ENCODE measurements at places on chromosomes 3 and 15.

- DNase-seq: no peak
Observed at GRCh38 chr15:24766511-24767133, 91.0 kb downstream of the NPAP1 start.

- no peak for DNase-seq
Observed at GRCh38 chr3:121483290-121483689, 62.5 kb downstream of the POLQ start.

- DNase-seq: no peak
Observed at GRCh38 chr3:57179580-57180410, 14.6 kb upstream of the IL17RD start.

- DNase-seq: no peak
Observed at GRCh38 chr15:79410237-79410636, 21.9 kb upstream of the MINAR1 start.

GRCh38 chr15:72193836-72194396, 3.7 kb downstream of the GRAMD2A start:
- no peak for DNase-seq

DNA sequence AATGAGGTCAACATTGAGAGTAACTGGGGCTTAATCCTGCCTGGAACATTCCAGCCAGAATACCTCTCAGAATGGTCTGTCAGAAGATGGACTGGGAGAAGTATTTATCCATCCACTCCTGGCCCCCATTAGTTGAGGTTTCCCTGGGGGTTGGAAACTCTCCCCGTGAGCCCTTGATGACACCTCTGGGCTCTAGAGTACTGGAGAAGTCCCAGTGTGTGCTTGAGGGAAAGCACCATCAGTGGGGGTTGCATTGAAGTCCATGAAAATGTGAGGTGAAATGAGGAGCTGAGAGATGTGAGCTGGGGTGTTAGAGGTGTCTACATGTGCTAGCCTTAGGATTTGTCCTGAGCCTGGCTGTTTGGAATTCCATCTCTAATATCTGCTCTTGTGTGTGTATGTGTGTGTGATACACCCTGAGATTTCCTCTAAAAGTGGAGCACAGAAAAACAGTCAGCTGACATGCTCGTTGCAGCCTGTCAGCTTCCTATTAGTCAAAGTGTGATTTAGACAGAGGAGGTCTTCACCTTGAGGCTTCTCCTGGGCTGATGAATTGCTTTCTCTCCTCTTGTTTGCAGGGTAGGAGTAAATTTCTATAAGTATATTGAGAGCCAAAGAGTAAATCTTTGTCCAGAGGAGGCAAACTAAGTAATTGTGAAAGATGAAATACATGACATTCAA, 67.6 kb downstream of the NR1D2 start:
- no peak for DNase-seq

GRCh38 chr15:81098861-81099651, 35.0 kb upstream of the CFAP161 start:
- no peak for DNase-seq

DNA sequence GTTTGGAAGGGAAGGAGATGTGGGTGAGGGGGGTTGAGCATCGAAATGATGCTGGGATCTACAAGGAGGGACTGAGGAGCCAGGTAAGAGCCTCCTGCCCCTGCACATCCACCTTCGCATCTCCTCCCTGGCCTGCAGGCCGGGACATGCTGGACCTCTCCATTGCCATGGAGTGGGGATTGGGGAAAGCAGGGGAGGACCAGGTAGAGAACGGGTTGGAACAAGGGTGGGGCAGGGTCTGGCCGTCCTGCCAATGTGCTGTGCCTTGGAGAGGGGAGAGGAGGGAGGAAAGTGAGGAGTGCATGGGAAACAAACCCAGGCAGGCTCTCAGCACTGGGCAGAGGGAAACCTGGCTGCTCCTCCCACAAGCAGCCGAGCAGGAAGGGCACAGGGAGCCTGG, 10.6 kb downstream of the PLA2G4B start:
- DNase-seq: no peak

GRCh38 chr15:43958861-43959330, 132.1 kb downstream of the WDR76 start:
- no peak for DNase-seq

- DNase-seq: no peak
Observed at GRCh38 chr15:45117308-45118130, 3.4 kb downstream of the DUOXA2 start.

GRCh38 chr3:160129459-160130061, 95.7 kb upstream of the C3orf80 start:
- DNase-seq: no peak

DNA sequence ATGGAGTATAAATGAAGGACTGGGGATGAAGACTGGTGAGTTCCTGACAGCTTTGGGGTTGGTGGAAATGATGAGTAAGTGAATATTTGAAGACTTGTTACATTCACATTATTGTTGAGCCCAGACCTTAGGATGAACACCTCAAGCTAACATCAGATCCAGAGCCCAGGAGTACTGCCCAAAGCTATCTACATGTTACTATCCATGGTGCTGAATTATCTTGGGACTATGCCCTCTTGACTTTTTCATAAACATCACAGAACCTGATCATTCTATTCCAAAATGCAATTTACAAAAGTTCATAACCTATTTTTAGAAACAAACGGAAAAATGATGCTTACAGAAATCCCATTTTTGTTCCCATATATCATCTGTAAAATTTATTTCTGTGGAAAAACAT, 613.3 kb downstream of the TUSC7 start:
- DNase-seq: peak; percentile 45

DNA sequence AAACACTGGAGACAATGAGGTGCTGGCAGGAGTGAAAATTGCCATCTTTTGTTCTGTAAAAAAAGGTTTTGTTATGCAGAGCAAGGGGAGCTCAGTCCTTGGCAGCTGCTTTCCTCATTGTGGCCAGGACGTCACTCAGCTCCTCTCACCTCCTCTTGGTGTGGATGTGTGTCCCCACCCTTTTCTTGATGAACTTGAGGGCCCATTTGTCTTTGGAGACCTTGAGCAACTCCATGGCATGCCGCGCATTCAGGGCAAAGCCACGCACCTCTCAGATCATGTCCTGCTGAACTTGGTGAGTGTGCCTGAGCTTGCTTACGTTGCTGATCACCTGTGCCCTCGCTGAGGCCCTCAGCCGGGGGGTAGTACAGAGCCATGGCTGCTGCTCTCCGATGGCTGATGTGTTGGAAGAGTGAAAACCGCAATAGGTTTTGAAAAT, 24.5 kb upstream of the BDH1 start:
- DNase-seq: no peak

GRCh38 chr3:34570916-34571705, 772.7 kb downstream of the PDCD6IP start:
- DNase-seq: no peak

- DNase-seq: no peak
Observed at GRCh38 chr3:110021659-110022058, 684.3 kb upstream of the DPPA4 start.

DNA sequence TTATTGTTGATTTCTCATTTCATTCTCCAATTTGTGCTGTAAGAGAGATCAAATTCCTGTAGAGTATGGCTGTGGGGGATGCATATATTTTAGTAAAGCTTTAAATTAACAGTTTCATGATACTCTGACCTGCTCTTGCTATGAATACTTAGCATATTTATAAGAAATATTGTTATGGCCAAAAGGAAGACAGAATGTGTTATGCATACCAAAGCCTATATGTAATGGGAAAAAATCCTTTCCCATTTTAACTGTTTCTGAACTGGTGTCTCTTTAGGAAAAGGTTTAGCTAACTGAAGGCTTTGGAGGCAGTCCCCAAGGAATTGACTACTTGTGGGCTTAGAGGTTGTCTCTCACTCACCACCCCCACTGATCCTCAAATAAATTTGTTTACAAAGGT, 59.2 kb downstream of the CADPS start:
- no peak for DNase-seq

DNA sequence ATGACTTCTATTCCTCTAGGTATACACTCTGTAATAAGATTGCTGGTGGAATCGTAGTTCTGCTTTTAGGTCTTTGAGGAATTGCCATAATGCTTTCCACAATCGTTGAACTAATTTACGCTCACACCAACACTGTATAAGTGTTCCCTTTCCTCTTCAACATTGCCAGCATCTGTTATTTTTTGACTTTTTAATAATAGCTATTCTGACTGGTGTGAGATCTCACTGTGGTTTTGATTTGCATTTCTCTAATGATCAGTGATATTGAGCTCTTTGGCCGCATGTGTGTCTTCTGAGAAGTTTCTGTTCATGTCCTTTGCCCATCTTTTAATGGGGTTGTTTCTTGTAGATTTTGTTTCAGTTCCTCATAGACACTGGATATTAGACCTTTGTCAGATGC, 12.8 kb downstream of the NXPE3 start:
- DNase-seq: no peak

DNA sequence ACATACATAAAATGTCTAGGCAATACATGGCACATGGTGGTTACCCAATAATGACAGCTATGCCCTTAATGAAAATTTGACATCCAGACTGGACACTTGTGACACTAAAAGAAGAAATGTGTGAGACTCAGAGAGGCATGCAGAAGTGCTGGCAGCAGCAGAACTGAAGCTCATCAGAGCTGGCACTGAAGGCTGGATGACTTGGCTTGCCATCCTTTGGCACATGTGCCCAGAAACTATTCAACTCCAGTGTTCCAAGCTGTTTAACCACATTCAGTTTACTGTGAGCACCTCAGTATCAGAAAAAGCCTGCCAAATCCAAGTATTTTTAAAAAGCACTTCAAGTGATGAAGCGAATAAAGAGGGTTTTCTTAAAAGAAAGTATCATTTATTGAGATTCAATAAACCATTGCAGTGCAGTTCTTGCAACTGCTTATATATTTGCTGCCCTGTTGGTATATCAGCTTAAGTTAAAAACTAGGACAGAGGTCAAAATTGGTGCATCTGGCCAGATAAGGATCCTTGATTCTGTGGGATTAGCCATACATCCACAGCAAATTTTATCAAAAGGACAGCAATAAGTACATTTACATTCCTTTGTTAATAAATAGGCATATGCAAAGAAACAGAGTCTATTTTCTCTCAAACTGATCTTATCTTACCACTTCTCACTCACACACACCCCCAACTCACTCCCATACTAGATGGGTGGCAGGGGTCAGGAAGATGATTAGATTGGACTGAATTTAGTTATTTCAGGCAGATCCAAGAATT, 15.8 kb downstream of the IGSF11 start:
- no peak for DNase-seq

DNA sequence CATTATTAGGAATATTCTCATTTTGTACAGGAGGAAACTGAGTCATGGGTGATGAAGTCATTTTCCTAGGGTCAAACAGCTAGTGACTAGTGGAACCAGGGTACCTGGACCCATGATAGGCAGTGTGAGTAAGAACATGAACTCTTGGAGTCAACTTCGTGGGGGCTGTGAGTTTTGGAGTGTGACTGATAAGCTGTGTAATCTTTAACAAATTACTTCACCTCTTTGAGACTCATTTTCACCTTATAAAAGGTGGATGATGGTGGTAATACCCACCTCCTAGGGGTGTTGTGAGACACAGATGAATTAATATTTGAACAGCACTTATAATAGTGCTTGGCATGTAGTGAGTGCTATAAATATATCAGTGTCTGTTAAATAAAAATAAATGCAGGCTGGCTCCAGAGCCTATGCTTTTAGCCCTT, 9.1 kb downstream of the SEMA6D start:
- no peak for DNase-seq

DNA sequence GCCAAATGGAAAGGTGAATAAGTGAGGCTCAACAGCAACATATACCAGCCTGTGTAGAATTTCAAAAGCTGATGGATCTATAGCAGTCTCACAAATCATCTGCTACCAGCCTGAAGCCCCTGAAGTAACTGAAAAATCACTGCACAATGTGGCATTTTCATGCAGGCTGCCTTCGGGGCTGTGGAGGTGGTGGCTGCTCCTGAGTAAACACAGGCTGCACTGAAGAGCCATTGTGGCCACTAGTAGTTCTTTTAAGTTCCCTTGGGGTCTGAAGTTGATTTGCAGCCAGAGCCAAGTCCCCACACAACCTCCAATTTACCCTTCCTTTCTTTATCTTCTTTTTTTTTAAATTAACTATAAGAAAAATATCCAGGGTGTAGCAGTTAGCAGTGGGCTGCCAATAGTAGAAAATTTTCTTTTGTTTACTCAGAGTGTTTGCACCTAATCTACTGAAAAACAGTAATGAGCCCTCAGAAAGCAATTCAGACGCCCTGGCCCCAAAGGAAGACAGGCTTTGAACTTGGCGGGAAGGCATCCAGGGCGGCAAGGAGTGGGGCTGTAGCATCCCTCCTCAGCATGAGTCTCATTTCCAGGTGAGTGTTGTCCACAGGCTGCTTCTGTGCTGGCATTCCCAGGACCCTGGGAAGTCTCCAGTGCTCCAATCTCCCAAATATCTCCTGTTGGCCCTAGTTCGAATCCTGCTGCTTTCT, 13.3 kb upstream of the SUSD5 start:
- no peak for DNase-seq

DNA sequence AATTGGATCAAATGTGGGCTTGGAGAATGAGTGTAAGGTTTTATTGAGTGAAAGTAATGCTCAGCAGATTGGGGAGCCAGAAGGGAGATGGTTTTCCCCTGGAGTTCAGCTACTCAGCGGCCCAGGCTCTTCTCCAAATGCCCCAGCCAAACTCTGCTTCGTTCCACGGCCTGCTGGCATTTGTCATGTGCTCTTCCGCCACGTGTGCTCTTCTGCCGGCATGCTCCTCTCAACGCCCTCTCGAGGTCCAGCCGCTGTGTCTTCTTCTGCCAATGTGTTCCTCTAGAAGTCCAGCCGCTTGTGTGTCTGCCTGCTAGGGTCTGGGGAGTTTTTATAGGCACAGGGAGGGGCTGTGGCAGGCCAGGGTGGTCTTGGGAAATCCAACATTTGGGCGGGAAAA, 156.8 kb downstream of the RBPMS2 start:
- no peak for DNase-seq

GRCh38 chr15:68583321-68583720, 4.5 kb downstream of the CORO2B start:
- DNase-seq: no peak

DNA sequence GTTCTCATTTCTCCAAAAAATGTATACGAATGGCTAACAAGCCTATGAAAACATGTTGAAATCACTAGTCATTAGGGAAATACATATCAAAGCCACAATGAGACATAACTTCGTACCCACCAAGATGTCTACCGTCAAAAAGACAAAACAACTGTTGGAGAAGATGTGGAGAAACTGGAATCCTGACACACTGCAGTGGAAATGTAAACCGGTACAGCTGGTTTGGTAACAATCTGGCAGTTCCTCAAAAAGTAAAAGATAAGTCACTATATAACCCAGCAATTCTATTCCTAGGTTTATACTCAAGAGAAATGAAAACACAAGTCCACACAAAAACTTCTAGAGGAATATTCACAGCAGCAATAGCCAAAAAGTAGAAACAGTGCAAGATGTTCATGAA, 7.0 kb downstream of the SCAPER start:
- no peak for DNase-seq
